ENCODE measurements at places on chromosomes 16 and 17.

GRCh38 chr16:27347930-27348685, 34.3 kb downstream of the IL4R start:
- no peak for DNase-seq

- peak; percentile 52 for DNase-seq
Observed at GRCh38 chr16:67936124-67936879, at the start of gene PSMB10. TSS of gene PSMB10 (minus strand) at chr16:67936850. CDS start at chr16:67936749, 101 bp downstream.

DNA sequence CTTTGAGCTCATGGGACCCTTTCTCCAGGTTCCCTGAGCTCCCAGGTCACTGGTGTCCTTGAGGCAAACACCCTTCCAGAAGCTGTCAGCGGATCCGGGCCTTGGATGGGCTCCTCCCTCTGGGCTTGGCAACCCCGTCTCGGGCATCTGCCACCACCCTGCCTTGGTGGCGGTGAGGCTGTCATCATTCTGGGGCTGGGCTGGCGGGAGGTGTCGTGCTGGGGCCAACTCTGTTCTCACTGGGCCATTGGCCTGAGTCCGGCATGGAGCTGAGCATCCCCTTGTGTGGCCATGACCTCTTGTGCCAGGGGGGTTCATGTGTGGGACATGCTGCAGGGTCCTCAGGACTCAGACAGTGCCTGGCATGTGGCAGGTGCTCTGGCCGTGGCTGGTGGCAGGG, 197.6 kb downstream of the LAT start:
- DNase-seq, result no peak

DNA sequence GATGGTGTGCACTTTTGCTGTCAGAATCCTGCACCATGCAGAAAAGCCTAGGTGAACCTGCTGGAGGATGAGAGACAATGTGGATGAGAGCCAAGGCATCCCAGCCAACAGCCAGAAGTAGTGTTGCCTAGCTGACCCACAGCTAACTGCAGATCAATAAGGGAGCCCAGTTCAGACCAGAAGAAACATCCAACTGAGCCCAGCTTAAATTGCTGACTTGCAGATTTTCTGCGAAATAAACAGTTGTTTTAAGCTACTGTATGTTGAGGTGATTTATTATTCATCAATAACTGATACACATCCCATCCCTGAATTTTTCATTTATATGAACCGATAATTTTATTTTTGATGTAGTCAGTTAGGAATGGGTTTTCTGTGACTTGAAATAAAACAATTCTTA, 39.2 kb upstream of the TOX3 start:
- DNase-seq, result no peak

- DNase-seq, result peak; percentile 32
Observed at GRCh38 chr16:87278191-87279093, 38.8 kb downstream of the C16orf95 start.

DNA sequence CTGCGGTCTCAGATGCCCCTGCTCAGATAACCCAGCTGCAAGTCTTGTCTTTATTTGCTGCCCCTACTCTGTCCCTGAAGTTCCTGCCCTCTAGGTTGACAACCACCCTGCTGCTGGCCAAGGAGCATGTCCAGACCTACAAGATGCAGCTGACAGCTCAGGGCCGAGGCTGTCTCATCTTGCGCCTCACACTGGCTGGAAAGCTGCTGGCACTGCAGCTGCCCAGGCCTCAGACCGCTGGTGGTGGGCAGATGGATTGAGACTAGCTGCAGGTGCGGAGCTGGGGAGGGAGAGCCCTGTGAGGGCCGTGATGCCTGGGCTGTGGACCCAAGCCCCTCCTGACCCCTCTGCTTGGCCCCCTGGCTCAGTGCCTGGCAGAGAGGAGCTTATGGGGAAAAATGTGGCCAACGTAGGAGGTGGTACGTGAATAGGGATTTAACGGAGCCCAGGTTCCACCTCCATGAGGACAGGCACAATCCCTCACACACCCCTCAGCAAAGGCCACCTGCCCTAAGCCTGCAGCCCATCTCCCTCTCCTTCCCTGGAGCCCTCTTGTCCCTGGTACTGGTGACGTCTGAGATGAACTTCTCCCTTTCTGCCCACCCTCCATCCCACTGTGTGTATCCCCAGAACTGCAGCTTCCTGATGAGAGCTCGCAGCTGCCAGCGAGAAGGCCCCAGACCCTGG, 8.3 kb upstream of the GALK1 start:
- DNase-seq, result no peak

- DNase-seq, result no peak
Observed at GRCh38 chr16:84198401-84198800, 7.4 kb downstream of the ADAD2 start.

- no peak for DNase-seq
Observed at GRCh38 chr17:64998436-64999190, 57.9 kb downstream of the GNA13 start.

DNA sequence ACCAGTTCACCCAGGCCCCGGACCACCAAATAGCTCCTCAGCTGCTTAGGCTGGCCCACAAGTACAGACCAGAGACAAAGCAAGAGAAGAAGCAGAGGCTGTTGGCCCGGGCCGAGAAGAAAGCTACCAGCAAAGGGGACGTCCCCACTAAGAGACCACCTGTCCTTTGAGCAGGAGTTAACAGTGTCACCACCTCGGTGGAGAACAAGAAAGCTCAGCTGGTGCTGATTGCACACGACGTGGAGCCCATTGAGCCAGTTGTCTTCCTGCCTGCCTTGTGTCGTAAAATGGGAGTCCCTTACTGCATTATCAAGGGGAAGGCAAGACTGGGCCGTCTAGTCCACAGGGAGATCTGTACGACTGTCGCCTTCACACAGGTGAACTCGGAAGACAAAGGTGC, 15.4 kb downstream of the FOXF1 start:
- DNase-seq, result no peak

DNA sequence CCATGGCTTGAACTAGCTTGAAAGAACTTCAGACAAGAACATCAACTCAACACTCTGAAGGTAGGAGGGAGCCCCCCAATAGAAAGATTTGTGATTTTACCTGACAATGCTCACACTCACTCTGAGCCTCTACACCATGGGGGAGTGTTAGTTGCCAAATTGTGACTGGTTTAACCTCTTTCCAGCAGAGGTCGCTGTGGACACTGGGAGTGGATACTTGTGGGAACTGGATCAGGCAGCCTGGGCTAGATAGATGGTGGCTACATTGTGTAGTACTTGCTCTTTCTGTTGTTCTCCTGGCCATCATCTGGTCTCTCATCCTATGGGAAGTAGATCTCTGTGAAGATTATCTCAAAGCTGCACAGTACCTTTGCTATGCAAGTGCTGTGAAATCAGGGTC, 2.9 kb downstream of the SMPD3 start:
- DNase-seq, result no peak

DNA sequence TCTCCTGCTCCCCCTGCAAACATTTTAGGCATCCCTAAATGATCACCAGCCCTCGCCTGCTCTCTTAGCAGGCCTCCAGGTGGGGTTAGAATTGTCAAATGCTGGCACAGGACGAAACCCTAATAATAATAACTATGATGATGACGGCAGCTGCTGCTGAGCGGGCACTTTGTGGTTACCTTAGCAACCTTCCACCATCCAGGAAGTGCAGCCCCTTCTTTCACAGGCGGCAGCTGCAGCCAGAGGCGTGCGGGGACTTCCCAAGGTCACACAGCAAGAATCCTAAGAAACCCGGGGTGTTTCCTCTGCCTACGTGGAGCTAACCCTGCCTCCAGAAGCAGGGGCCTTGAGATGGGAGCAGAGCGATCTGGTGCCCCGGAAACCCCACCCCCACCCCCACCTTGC, 22.4 kb upstream of the EIF1 start:
- no peak for DNase-seq

DNA sequence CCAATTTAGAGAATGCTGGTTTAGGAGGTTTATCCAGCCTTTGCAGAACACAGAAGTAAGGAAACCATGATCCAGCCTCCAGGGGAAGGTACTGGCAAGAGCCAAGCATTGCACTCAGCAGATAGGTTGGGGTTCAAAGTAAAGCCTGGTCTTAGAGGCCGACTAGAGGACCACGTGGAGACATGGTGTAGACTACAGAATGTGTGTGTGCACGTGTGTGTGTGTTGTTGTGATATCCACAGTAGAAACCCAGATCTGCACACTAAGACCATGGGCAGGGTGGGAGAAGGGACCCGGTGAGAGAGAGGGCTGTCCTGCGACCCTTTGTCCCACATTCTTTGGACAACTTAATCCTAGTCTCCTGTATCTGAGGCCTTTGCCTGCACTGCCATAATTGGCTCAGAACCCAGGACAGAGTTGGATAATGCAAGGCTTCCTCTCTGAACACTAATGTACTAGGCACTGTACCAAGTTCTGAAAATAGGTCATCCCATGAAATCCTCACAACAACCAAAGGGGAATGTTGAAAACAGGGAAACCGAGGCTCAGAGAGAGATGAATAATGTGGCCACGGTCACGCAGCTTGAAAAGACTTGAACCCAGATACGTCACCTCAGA, 325.1 kb upstream of the HSBP1 start:
- DNase-seq, result no peak

GRCh38 chr16:65789161-65789945, 577.1 kb upstream of the CDH5 start:
- no peak for DNase-seq

- no peak for DNase-seq
Observed at GRCh38 chr17:3479988-3480387, 4.2 kb downstream of the ASPA start.

GRCh38 chr17:41176744-41177387, 1.2 kb downstream of the KRTAP4-2 start:
- DNase-seq, result no peak

DNA sequence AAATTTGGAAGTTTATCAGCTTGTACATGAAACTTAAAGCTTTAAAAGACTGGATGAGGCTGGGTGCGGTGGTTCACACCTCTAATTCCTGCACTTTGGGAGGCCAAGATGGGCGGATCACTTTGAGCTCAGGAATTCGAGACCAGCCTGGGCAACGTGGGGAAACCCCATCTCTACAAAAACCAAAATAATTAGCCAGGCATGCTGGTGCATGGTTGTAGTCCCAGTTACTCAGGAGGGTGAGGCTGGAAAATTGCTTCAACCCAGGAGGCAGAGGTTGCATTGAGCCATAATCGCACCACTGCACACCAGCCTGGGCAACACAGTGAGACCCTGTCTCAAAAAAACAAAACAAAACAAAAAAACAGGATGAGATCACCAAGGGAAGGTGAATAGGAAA, 209.5 kb downstream of the AATF start:
- no peak for DNase-seq

DNA sequence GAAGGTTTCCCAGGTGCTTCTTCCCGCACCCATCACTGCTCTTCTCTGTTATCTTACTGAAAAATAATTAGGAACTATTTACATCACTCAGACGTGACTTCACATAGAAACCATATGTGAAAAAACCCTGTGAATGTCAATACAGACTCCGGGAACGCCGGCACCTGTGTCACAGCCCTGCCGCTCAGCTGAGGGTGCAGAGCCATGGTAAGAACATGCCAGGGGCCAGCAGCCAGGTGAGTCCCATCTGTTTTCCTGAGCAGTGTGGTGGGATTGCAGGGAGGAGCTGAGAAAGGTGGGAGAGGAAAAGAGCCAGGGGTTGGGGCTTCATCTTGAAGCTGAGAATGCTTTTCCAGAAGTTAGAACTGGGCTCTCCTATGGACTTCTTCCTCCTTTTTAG, 13.7 kb downstream of the FOXF1 start:
- DNase-seq, result no peak

GRCh38 chr17:31660684-31661083, 198.4 kb downstream of the COPRS start:
- DNase-seq, result no peak

DNA sequence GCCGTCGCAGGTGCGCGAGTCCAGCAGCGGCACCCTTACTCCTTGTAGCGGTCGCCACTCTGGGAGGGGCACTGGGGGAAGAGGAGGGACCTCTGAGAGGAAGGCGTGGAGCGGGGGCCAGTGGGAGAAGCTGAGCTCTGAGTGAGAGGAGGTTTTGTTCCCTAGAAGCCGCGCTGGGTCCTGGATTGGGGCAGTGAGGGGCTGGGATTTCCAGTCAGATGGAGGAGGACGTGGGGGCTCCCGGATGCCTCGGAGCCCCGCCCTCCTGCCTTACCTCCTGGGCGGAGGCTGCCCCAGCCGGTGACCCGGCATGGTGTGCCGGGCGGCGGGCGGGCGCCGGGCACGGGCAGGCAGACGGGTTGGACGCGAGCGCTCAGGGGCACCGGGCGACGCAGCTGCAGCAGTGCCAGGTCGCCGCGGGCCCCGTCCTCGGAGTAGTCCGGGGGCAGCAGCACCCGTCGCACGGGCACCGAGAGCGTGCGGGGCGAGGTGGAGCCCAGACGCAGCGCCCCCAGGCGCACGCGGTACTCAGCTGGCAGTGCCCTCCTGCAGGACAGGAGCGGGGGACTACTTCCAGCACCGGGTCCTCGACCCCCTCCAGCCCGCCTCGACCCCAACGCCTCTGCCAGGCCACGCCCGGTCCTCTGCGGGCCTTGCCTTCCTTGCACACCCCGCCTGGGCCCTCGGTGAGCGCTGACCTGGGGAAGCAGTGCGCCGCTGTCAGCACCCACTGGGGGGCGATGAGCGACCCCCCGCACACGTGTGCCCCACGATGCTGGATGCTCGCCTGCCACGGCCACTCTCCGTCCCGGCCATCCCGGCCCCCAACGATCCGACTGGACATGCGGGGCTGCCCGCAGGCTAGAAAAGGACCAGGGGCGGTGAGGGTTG, 2.0 kb downstream of the PRSS33 start:
- no peak for DNase-seq

- no peak for DNase-seq
Observed at GRCh38 chr16:70598937-70599503, 47.3 kb upstream of the IL34 start.

DNA sequence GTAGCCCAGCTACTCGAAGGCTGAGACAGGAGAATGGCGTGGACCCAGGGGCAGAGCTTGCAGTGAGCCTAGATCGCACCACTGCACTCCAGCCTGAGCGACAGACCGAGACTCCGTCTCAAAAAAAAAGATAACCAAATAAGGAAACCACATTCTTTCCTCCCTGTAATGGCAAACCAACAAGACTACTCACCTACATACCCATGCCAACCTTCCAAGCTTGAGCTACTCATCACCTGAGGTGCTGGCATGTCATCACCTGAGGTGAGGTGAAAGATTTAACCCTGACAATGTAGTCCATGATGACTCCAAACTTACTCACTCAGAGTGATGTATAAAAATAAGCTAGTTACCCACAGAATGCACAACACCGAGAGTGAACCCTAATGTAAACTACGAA, 85.2 kb downstream of the SMG6 start:
- no peak for DNase-seq

- no peak for DNase-seq
Observed at GRCh38 chr16:64782484-64782883, 339.4 kb downstream of the CDH11 start.
